ENCODE measurements at places on chromosomes 13 and 19. TPM values are rescaled to one million over a fixed set of nuclear protein-coding genes. Genes with fewer than 3 reads are reported as not detected.

The ZNF383 gene
- total RNA-seq: 9.3 TPM

The BBC3 gene
- 44.3 TPM for total RNA-seq

The GNA15 gene
- under 0.01 TPM for total RNA-seq

The ZNF626 gene
- total RNA-seq: 14.7 TPM

The CASP14 gene
- not detected for total RNA-seq

The ZSCAN4 gene
- total RNA-seq: not detected

The OLFM2 gene
- 4.1 TPM for total RNA-seq

The MCEMP1 gene
- not detected for total RNA-seq

The CBY2 gene
- not detected for total RNA-seq

The ZNF586 gene
- total RNA-seq: 20.1 TPM

The PSG7 gene
- total RNA-seq: 0.44 TPM

The NKG7 gene
- not detected for total RNA-seq

The STOML3 gene
- not detected for total RNA-seq

The HNRNPA1L2 gene
- total RNA-seq: 2.0 TPM

The PCDH20 gene
- not detected for total RNA-seq

The DLL3 gene
- total RNA-seq: 0.33 TPM

The DPF1 gene
- 1.3 TPM for total RNA-seq

The KLK1 gene
- total RNA-seq: not detected

The IZUMO4 gene
- 0.58 TPM for total RNA-seq

The AP1M2 gene
- total RNA-seq: not detected

The S1PR5 gene
- 0.15 TPM for total RNA-seq

The ENOX1 gene
- 1.6 TPM for total RNA-seq

The TTC9B gene
- total RNA-seq: 0.17 TPM

The TMEM221 gene
- total RNA-seq: 0.33 TPM

The ZNF69 gene
- total RNA-seq: 4.0 TPM

The FIZ1 gene
- total RNA-seq: 5.2 TPM

The FCER2 gene
- total RNA-seq: not detected

The APOC4 gene
- not detected for total RNA-seq

The SLC7A9 gene
- not detected for total RNA-seq

The VSIG10L gene
- total RNA-seq: 0.44 TPM

The PLIN4 gene
- total RNA-seq: 8.9 TPM

The CYP2F1 gene
- not detected for total RNA-seq
